ENCODE measurements at places on chromosomes 13 and 19.

DNA sequence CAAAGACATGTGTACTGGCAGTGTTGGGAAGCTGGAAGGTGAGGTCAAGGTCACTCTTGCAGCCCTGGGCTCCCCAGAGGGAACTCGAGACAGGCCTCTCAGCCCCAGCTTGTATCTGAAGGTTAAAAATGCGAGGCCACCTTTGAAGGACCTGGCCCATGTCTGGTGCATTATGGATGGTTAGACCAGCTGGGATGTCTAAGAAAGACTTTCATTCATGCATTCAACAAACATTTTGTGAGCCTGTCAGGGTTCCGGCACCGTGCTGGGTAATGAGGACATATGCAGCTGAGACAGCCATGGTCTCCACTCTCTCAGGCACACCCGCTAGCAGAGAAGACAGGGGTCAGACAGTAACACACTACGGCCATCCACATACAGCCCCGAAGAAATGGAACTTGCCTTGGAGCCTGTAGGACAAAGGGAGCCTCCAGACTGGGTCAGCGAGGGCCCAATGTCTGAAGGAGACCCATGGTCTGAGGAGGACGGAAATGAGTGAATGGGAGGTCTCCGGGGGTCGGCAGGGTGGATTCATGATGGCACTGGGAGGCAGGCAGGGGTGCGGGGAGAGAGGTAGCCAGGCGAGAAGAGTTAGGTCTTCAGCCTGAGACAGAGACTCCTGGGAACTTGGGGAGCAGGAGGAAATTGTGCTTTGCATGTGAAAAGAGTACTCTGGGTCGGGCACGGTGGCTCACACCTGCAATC lies 19.0 kb downstream of the VSTM2B start:
- DNase-seq, result no peak

DNA sequence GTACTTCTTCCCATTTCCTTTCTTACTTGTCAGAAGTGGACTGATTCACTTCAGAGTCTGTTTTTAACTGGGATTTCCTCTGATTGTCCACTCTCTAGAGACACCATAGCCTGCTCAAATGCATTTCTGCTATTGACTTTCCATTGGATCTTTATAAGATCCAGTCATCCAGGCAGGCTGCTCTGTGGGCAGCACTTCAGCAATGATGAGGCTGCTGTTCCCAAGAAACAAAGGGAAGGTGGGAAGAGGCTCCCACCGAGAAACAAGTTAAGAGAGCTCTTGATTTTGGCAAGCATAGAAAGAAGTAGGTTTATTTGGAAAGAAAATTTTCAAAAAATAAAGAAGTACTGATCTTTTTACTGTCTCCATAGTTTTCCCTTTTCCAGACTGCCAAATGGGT lies 125.8 kb upstream of the STARD13 start:
- no peak for DNase-seq

GRCh38 chr13:90436697-90437096 lies 910.8 kb upstream of the MIR17HG start:
- DNase-seq, result no peak

GRCh38 chr19:49933643-49934042 lies 4.3 kb upstream of the NUP62 start:
- DNase-seq, result no peak

GRCh38 chr13:24127116-24127631 lies 33.3 kb upstream of the SPATA13 start:
- no peak for DNase-seq

Measured in inflammatory macrophage treated with lipopolysaccharide for 1 hour (primary cell).